ENCODE measurements at places on chromosomes 11 and 22.
A peak's percentile ranks its signal among the peaks of the same experiment; 100 is the strongest.

GRCh38 chr11:31883435-31883834, 72.3 kb upstream of the PAX6 start:
- DNase-seq = no peak

DNA sequence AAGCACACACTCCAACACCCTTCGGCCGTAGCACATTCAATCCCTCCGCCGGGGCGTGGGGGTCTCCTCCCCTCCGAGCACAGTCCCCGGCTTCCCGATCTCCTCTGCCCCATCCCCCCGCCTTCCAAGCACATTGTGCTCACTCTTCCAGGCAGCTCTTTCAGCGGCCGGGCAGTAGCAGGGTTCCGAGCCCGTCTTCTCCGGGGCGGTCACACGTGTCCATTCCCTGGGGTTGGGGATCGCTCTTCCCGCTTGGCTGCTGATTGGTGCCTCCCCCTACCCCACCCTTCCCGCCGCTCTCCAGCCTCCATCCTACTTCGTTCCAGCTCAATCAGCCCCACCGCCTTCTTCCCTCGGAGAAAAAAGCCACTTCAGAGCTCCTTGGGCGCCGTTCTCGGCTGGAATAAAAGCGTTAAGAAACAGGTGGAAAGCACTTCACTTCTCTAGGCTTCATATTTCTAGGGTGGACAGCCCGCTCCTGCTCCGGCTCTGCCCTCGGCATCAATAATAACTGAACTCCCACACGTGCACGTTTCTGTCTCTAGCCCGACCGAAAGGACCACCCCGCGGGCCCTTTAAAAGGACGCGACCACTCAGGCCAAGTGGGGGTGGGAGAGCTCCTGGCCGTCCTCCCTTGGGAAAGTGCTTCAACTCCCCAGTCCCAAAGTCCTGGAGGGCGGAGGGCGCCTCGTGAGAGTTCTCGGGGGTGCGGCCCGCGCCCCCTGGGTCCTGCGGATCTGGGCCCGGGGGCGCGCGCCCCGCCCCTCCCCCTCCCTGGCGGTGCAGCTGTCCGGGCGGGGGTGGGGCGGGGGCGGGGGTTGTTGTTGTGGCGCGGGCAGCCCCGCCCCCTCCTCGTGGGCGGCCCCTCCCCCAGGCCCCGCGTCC, 464 bp upstream of the CECR2 start:
- peak; percentile 4 for DNase-seq

GRCh38 chr11:104095791-104096190, 59.4 kb downstream of the DDI1 start:
- DNase-seq = no peak

GRCh38 chr22:25546751-25547150, 17.7 kb upstream of the GRK3 start:
- no peak for DNase-seq

DNA sequence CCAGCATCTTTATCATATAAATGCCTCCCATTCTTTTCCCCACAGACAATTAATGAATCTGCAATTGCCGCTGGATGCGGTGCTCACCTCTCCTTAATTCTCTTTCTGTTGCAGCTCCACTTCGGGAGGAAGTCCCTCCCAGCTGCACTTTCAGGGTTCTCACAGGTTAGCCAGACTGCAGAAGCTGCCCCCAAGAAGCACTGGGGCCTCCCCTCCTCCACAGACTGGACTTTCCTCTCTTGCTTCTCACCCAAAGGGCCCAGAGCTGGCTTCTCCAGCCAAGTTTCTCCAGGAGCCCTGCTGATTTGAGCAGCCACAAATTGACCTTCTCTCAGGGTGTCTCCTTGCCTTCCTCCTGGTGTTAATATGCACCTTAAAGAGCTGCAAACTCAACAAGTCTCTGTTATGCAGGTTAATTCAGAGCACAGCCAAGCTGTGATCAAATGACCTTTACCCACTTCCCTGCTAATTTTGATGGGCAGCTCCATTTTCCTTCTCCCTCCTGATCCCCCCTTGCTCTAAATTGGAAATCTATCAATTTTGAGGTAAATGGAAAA, 298.9 kb downstream of the BUD13 start:
- no peak for DNase-seq

DNA sequence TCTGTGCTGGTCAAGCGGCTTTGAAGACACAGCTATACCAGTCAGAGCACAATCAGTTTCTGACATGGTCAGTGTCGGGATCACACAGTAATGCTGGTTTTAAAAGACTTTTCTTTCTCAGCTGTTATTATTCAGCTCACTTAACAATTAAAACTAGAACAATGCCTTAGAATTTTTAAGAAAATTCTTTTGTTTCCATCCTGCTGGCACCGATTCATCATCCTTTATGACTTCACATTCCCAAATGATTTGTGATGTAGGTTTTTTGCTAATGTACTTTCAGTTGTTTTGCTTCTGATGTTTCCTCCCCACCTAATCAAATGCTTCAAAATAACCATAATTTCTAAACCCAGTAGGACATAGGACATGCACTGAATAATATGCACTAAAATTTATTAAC, 34.5 kb upstream of the OLFML1 start:
- no peak for DNase-seq

GRCh38 chr11:694563-695287, at the start of gene DEAF1:
DEAF1 (minus strand) TSS chr11:695222; CDS start chr11:695047, 175 bp downstream.
- peak; percentile 97 for DNase-seq

- DNase-seq = no peak
These were observed 71.0 kb downstream of the JAM3 start for GRCh38 chr11:134139873-134140331.

- DNase-seq = no peak
These were observed 25.1 kb downstream of the LRFN4 start for GRCh38 chr11:66881927-66882452.

DNA sequence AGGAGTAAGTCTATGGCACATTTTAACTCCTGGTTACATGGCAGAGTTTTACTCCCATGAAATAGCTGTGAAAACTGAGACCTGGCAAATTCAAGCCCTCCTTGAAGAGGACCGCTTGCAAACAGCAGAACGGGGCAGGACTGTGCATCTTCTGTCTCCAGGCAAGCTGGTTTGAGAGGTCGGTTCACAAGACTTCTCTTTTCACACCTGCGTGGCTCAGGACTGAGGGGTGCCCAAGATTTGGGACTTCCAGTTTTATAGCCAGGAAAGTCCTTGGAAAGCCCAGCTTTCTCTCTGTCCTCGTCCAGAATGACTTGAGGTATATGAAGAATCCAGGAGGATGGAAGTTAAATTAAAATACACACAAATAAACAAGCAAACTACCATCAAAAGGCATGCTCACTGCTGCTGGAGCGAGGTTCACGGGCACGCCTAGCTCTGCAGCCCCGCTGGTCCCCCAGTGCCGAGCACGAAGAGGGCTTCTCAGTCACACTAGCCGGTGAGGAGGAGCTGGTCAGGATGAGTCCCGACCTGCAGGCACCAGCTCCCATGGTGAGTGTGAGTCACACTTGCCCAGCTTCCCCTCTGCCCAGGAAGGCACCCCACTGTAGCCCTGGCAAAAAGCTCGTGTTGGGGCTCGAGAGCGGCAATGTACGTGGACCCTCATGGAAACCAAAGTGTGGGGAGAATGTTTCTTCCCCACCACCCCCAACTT, 1382.4 kb downstream of the BRD1 start:
- DNase-seq = no peak

DNA sequence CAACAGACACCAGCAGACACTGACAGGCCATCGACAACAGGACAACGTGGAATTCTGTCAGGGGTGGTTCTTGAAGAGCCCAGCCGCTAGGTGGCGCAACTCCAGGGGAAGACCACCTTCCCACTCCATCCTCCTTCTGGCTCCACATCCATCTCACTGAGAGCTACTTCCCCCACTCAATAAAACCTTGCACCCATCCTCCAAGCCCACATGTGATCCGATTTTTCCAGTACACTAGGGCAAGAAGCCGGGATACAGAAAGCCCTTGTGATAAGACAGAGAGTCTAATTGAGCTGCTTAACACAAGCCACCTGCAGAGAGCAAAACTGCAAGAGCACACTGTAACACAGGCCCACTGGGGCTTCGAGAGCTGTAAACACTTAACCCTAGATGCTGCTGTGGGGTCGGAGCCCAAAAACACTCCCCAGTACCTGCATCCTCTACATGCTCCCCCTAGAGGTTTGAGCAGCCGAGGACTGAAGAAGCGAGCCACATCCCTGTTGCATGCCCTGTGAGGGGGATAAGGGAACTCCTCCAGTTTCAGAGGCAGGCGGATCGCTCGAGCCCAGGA, 11.5 kb upstream of the RAB39A start:
- DNase-seq = peak; percentile 9

- no peak for DNase-seq
These were observed 493.3 kb downstream of the BUD13 start for GRCh38 chr11:116279511-116279910.

DNA sequence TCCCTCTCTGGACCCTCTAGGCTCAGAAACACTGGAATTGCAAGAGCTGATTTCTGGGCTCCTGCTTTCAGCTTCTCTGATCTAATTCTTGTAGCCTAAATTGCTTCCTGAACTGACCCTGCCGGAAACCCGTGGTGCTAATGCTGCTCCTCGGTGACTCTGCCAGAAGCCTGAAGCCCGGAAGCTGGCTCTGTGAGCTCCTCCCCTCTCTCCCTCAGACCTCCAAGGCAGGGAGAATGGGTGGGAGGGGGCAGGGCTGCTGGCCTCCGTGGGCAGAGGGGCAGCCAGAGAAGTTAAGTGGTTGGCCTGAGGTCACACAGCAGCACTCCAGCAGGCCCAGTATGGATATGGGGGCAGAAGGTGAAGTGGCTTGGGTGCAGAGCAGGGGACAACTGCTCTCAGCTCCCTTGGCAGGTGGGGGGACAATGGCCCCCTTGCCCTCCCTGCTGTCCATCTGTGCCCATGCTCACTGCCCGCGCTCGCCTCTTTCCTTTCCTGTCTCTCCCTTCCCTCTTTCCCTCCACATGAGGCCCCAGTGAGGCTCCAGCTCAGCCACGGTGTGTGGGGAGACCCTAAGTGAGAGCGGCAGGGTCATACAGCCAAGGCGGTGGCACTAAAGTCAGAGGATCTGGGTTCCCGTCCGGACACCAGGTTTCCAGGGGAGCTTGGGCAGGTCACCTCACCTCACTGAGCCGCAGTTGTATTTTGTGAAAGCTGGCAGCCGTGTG, 16.2 kb downstream of the CAPN5 start:
- peak; percentile 10 for DNase-seq

Data from stimulated activated CD4-positive, alpha-beta T cell treated with anti-CD3 and anti-CD28 coated beads, Interleukin-1b, Interleukin-23, amount 100 ng/mL, for 4 hours (primary cell).